Left renal cortex interstitium (tissue), 4 donors: ENCODE measurements at places on chromosomes 13 and 19.

GRCh38 chr19:54650108-54650655 is 12.6 kb upstream of the LILRB4 start:
- DNase-seq: no peak

GRCh38 chr13:101552786-101553185 is 100.3 kb downstream of the ITGBL1 start:
- DNase-seq: no peak

GRCh38 chr19:18768997-18769891 is 21.9 kb downstream of the COMP start:
- DNase-seq: no peak

GRCh38 chr19:28358633-28359032 is 854.3 kb downstream of the UQCRFS1 start:
- DNase-seq: no peak

DNA sequence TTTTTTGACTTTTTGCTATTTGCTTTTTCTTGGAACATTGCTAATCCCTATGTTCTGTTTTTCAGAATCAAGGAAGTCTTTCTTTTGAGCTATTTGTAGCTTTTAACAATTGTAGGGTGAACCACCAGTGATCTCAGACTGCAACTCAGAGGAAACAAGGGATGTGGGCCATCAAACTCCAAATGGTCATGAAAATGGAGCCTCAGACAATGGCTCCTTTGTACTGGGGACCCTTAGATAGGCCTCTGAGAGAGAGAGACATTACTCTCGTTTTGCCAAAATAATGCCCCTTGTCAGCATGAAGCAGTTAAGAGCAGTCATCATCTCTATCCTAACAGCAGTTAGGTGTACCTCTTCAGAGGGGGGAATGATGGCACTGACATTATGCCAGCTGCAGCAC is 56.4 kb upstream of the GJB6 start:
- no peak for DNase-seq

DNA sequence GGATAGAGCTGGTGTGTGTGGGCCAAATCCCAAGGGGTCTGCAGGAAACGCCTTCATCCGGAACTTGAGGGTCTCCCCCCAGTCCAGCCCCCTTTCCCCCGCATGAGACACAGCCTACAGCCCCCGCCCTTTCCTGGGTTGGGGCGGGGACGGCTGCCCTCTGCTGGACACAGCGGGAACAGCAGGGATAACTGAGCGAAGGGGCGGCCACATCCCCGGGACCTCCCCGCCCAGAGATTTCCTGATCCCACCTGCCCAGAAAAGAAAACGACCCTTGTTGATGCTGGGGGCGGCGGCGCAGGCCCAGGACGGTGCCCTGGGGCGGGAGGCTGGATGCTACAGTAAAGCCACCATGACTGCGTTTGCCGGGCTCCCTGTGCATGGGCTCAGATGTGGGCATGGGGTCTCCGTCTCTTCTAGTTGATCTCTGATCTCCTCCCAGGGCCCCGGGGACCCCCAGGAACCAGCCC is 14.2 kb downstream of the ONECUT3 start:
- no peak for DNase-seq

DNA sequence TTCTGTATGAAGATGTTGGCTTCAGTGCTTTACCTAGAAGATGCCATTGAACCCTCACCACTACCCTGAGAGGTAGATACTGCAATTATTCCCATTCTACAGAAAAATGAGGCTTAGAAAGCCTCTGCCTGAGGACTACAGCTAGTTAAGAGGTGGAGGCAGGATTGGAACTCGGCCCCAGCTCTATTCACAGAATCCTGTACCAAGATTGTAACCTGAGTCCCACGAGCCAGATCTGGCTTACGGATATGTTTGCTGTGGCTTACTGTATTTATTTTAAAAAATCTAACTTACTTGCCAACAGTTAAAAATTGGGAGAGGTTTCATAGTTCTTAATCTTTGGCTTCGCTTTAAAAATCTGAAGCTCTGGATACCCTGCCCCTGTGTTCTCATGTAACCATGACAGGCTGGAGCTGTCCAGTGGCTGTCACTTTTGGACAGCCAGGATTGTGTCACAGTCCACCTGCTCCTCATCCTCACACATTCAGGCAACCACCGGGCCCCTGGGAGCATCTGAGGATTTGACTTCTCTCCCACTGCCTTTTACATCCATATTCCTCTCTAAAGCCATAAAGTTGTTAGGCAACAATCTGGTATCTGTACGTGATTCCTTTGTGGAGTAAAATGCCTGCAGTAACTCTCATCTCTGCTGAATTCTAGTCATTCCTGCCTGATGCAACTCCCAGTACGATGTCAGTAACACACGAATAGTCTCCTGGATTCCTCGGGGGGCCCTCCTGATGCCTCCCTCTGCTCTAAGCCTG is 160.8 kb upstream of the SERP2 start:
- no peak for DNase-seq

DNA sequence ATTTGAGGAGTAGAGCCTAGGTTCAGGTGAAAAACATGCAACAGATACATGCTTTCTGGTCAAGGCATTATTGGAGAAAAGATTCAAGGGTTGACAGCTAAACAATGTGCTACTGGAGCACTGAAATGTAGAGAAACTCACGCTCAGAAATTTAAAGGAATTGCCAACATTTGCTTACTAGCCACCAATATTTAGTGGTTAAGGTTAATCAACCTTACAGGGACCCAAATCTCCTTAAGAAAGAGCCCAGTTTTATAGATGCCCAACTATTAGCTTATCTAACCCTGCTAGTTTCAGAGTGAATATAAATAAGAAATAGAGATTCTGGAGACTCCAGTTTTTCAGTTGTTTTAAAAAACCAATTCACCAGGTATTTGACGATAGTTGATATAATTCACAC is 203.6 kb downstream of the DACH1 start:
- no peak for DNase-seq

- DNase-seq: no peak
Observed at GRCh38 chr13:28299916-28300315, 161.6 kb downstream of the PAN3 start.

DNA sequence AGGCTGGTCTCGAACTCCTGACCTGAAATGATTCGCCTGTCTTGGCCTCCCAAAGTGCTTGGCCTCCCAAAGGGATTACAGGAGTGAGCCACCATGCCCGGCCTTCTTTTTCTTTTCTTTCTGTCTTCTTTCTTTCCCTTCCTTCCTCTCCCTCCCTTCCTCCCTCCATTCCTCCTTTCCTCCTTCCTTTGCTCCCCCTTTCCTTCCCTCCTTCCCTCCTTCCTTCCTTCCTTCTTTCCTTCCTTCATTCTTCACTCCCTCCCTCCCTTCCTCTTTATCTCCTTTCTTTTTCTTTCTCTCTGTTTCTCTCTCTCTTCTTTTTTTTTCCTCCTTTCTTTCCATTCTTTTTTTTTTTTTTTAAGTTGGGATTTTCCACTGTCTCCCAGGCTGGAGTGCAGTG is 12.1 kb downstream of the C3 start:
- no peak for DNase-seq

GRCh38 chr19:37987356-37988332 is 80.6 kb downstream of the SIPA1L3 start:
- DNase-seq: no peak

- DNase-seq: no peak
Observed at GRCh38 chr13:32254916-32255723, 60.0 kb downstream of the ZAR1L start.

- DNase-seq: no peak
Observed at GRCh38 chr13:26485786-26486185, 71.7 kb upstream of the WASF3 start.

- no peak for DNase-seq
Observed at GRCh38 chr13:84479656-84480055, 597.4 kb upstream of the SLITRK1 start.

DNA sequence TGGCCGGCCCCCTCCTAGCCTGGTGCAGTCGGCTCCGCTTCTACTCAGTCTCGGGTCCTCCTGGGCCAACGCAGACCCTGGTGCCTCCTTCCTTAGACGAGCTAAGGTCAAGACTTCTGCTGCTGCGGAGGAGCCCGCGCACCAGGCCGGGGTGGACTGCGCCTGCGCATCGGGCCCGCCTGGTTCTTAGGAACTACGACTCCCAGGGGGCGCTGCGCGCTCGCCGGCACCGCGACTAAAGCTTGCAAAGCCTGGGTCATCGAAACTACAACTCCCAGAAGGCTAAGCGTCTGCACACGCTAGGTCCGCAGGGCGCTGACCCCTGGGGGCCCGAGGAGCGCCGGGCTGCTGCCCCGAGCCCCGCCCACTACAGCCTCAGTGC is at the start of gene ZNF835:
Gene ZNF835 (minus strand): TSS at position 145 of the 382 bp plus-strand sequence. CDS start 6,559 bp downstream, outside the sequence.
- DNase-seq: peak; percentile 76

GRCh38 chr13:51770681-51771417 is 33.1 kb downstream of the DHRS12 start:
- DNase-seq: no peak

DNA sequence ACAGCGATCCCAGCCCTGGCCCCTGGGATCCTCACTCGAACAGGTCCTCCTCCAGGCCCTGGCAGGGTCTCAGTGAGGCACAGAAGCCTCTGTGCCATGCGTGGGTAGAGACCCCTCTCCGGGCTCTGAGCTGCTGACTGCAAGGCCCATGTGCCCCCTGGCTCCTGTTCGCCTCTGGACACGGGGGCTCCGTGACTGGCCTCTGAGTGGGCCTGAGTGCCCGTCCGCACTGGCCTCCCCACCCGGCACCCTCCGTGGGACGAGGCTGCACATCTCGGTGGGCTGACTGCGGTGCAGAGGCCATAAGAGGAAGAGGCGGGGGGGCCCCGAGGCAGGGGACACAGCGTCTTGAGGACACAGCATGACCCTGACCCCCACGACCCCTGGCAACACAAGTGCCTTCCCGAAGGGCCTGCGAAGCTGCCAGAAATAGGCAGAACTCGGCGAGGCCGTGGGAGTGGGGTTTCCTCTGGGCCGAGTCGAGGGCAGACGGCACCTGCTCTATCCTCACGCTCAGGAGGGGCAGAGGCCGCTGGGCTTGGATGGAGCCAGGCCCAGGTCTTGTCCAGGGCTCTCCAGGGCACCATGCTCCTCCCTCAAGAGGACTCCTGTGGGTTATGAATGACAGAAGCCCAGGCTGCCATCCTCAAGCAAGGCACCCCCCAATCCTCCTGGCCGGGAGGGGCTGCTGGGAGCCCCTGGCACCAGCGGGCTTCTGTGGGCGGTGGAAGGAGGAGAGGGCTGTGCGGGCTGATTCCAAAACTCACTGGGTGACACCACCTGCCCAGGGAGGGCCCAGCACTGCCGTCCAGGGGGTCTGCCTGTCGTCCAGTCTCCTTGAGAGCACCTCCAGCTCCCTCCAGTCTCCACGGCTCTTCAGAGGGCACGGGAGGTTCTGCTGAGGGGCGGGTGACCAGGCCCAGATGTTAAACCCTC is 52.6 kb downstream of the RASA3 start:
- DNase-seq: no peak

- DNase-seq: no peak
Observed at GRCh38 chr13:60417734-60418133, 20.7 kb downstream of the TDRD3 start.

GRCh38 chr19:14347999-14348889 is 33.0 kb upstream of the ADGRE5 start:
- DNase-seq: peak; percentile 43
